Stimulated activated CD8-positive, alpha-beta memory T cell treated with anti-CD3 and anti-CD28 coated beads, Interleukin-12 subunit alpha, Interleukin-12 subunit beta, amount 100 ng/mL, for 4 hours (primary cell): ENCODE measurements at places on chromosomes 6 and 20.

DNA sequence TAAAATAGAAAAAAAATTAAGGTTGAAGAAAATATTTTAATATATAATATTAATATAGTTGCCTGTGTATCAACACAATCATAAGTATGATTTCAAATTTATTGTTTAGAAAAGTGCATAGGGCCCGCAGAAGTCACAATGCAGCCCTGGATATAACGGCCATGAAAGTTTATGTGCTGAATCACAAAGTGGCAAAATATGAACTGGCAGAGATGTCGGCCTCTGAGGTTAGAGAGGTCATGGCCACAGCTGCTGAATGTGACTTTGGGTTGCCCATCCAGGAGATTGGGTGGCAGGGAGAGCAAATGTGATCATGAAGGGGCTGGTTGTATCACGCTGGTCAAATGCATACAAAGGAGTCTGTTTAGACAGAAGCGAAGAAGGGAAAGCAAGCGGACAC lies 35.7 kb downstream of the COL11A2 start:
- DNase-seq, result no peak

DNA sequence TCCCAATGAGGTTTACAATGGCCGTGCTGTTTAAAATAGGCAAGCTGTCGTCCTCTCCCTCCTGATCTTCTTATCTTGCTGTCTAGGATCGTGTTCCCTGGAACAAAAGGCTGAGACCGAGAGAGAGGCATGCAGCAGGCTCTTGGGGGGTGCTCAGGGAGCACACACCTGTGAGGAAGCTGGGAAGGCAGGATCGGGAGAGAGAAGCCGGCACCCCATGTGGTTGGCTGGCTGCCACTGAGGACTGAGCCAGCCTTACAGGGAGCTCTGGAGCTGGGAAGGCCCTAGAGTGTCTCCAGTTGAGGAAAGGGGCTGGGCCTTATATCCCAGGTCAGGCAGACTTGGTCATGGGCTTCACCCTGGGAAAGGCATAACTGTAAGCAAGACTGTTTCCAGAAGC lies 184.2 kb downstream of the LY86 start:
- DNase-seq, result no peak

- no peak for DNase-seq
Observed at GRCh38 chr6:17847203-17847760, 140.2 kb downstream of the KIF13A start.

GRCh38 chr20:39713076-39713840 lies 751.1 kb downstream of the DHX35 start:
- no peak for DNase-seq

DNA sequence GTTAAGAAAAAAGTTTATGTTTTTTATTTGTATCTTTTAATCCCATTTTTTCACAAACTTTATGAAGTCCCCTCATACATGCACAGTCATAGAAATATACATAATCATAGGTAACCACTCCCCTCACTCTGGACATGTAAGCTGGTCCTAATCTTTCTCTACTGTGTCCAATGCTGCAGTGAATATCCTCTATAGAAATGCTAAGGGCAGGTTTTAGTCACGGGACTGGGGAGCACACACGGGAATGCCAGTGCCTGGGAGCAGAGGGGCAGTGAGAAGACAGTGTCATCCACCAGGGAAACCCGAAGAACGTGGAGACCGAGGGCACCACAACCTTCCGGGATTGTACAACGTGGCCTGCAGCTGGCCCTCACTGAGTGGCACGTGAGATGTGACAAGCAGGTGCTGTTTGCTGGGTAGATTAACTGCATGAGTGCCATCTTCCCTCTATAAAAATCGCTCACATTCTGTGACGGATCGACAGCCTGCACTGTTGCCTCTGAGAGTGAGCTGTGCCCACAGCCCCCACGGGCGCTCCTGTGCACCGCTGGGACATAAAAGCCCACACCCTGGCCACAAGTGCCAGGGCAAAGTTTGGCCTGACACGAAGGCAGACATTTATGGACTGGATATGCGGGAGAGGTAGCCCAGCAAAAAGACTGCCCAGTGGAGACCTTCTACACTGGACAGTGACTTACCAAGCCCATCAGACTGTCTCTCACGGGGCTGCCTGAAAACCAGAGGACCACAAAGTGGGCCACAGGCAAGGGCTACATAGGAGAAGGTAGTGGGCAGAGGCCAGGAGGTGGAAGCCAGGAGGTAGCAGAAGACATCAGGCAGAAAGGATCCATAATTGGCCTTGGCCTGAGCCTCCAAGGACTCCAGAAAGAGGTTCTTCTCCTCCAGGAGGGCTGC lies 63.2 kb downstream of the FGD2 start:
- DNase-seq, result no peak

DNA sequence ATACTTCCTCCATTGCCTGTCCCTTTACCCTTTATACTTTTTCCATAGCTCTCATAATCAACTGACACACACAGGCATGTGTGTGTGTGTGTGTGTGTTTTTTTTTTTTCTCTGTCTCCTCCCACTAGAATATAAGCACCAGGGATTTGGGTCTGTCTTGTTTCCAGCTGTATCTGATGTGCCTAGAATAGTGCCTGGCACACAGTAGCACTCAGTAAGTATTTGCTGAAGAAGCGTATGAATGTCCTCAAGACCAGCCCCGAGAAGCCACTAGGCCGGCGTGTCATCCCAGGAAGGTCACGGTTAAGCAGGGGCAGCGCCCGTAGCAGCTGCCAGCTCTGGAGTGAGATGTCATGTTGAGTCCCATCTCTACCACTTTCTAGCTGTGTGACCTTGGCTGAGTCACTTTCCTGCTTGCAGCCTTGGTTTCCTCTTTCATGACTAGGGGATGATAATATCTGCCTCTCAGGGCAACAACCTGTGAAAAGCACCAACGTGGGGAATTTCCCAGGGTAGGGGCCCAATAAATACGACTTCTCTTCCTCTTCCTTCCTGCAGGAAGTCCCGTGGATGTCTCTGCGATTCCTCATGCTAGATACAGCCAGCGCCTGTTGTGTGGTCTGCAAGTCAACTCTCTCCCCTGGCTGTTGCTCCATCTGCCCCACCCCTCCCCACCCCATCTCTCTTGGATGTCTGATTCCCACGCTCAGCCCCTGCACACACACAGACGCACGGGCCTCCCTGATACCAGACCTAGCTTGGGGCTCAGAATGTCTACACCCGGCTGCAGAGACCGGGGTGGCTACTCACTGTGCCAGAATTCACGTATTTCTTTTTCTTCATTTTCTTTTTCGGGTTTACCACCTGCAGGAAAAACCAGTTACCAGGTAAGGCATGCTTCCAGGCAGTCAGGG lies 58.1 kb downstream of the RAB44 start:
- DNase-seq, result peak; percentile 49

GRCh38 chr6:165939601-165940290 lies 227.9 kb downstream of the TBXT start:
- DNase-seq, result no peak

DNA sequence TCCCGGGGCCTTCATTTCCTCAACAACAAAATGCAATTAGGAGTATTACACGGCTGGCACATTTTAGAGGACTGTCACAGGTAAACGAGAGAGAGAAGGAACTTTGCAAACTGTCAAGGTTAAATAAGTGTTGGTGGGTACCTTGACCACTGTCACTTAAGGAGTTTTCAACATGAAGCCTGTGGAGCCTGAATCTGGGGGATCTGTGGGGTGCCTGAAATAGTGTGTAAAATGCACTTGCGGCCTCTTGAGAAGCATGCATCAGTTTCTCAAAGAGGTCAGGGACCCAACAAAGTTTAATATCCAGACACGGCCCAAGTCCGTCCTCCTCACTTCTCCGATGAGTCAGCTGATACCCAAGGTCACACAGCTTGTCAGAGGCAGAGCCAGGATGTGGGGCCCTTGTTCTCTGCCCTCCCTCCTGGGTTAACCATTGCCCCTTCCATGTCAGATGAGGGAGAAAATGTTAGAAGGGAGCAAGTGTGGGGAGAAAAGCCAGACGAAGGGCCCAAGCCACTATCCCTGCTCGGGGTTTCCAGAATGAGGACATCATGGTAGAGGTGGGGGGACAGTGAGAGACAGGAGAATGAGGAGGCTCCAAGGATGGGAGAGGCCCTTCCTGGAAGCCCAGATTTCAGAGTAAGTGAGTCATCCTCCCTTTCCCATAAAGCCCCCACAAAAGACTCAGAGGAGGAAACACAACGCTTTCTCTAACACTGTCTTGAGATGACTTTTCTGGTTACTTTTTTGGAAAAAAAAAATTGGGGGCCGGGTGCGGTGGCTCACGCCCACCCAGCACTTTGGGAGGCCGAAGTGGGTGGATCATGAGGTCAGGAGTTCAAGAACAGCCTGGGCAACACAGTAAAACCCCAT lies 42.2 kb downstream of the C6orf132 start:
- no peak for DNase-seq
